Activated T-helper 1 cell treated with anti-CD3 and anti-CD28 coated beads, Interleukin-2, amount 50 U/mL, for 16 hours (primary cell): ENCODE measurements at places on chromosomes 16 and 17.

- DNase-seq, result no peak
These were observed 4.2 kb upstream of the MAP3K14 start for GRCh38 chr17:45320931-45321461.

GRCh38 chr17:13917634-13918033, 151.7 kb upstream of the COX10 start:
- no peak for DNase-seq

- no peak for DNase-seq
These were observed 202.9 kb upstream of the IRX3 start for GRCh38 chr16:54489225-54490111.

- no peak for DNase-seq
These were observed 4.3 kb upstream of the NTN1 start for GRCh38 chr17:9016941-9017552.

DNA sequence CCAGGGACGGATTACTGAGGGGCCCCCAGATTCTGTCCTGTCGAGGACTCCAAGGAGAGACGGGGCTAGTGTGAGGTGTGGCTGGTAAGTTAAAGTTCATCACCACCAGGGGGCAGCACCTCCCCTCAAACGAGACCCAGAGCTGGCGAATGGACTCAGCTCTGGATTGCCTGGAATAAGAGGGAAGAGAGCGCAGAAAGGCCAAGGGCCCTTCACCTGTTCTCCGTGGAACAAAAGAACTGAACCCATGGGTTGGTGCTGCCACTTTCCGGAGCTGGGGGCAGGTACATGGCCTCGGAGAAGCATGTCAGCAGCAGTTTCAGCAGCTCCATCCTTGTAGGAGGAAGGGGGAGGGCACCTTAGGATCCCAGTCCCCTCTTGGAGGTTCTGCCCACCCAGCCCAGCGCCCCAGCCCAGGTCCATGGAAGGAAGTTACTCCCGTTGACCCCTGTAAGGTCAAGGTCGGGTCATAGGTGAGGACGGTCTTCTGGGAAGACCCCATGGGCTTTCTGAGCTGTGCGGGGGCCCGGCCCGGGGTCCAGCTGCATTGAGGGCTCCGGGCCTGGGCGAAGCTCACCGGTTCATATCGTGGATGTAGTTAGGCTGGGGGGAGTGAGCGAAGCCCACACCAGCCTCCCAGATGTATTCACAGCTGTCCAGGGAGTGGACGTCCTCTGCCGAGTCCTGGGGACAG, 10.8 kb downstream of the HID1 start:
- peak; percentile 79 for DNase-seq

GRCh38 chr17:752620-753219, 656 bp upstream of the GEMIN4 start:
- peak; percentile 8 for DNase-seq

- no peak for DNase-seq
These were observed 46.5 kb upstream of the CPNE2 start for GRCh38 chr16:57045694-57046381.

GRCh38 chr16:73717266-73717974, 579.2 kb upstream of the PSMD7 start:
- no peak for DNase-seq

DNA sequence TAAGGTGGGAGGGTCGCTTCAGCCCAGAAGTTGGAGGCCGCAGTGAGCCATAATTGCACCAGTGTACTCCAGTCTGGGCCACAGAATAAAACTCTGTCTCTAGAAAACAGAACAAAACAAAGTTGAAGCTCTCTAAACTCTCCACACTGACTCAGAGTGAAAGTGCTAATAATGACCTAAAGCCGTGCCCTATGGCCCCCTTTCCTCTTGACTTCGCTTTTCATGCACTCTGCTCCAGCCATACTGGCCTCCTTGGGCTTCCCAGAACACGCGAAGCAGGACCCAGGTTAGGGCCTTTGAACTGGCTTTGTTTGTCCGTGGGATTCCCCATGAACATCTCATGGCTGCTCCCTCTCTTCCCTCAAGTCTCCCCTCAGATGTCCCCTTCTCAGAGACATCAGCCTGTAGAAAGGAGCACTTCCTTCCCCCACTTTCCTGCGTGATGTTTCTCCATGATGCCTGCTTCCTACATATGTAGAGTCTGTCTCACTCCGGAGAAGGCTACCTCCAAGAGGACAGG, 18.6 kb upstream of the SPN start:
- no peak for DNase-seq

- no peak for DNase-seq
These were observed 985.0 kb upstream of the GOT2 start for GRCh38 chr16:59719121-59719520.

DNA sequence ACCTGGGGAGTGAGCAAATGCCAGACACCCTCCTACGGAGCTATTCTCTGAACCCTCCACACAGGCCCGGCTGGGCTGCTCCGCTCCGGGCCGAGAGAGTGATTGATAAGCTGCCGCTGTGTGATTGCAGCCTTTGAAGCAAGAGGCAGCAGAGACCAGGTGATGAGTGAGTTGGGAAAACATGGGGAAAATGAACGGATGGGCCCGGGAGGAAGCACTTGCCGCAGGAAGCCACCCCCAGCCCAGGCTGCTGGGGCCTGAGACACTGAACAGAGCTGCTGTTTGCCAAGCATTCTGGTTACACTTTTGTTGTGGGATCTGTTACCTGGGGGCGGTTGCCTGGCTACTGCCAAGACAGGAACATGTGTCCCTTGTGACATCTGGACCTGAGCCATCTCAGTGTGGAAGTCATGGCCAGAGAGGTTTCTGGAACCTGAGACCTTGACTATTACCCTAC, 46.4 kb upstream of the KLHDC4 start:
- DNase-seq, result no peak

DNA sequence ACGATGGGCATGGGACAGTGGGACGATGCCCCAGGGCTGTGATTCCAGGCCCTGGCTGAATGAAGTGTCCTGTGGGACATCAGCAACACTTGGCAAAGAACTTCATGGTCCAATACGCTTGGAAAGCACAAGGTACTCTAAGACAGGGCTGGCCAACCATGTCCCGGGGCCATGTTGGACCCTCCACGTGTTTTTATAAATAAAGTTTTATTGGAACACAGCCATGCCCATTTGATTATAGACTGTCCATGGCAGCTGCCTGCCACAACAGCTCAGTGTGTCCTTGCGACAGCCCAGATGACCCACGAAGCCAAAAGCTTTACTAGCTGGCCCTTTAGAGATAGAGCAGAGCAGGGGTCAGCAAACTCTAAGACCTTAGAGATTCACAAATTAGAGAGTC, 282.1 kb downstream of the C16orf95 start:
- no peak for DNase-seq

GRCh38 chr16:87445486-87445885, 47.3 kb downstream of the ZCCHC14 start:
- DNase-seq, result no peak

DNA sequence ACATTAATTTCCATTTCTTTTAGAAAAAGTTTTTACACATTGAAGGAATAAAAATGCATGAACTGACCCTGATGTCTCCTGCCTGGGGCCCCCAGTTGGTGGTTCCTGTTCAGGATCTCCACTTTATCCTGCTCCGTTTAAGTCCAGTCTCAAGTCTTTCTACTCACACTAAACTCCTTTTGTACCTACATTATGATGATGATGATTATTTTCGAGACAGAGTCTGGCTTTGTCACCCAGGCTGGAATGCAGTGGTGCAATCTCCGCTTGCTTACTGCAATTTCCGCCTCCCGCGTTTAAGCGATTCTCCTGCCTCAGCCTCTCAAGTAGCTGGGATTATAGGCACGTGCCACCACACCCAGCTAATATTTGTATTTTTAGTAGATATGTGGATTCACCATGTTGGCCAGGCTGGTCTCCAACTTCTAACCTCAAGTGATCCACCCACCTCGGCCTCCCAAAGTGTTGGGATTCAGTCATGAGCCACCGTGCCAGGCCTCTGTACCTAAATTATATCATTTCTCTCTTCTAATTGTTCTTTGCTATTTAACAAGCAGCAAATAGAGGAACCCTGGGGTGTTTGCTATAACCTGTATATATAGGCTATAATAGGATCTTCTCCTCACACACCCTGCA, 2.2 kb upstream of the FOXK2 start:
- no peak for DNase-seq

DNA sequence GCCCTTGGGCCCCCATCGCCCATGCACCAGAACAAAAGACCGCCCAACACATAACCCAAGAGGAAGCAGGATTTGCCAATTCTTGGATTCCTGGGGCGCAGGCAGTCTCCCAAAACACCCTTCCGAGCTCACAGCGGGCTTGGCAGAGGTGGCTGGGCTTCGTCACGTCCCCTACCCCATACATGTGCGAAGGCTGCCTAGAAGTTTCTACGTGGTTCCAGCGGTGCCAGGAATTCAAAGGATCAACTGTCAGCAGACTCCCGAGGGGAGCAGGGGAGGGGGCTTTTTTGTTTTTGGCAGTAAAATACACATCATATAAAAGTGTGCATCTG, 80.8 kb upstream of the PLCG2 start:
- no peak for DNase-seq

DNA sequence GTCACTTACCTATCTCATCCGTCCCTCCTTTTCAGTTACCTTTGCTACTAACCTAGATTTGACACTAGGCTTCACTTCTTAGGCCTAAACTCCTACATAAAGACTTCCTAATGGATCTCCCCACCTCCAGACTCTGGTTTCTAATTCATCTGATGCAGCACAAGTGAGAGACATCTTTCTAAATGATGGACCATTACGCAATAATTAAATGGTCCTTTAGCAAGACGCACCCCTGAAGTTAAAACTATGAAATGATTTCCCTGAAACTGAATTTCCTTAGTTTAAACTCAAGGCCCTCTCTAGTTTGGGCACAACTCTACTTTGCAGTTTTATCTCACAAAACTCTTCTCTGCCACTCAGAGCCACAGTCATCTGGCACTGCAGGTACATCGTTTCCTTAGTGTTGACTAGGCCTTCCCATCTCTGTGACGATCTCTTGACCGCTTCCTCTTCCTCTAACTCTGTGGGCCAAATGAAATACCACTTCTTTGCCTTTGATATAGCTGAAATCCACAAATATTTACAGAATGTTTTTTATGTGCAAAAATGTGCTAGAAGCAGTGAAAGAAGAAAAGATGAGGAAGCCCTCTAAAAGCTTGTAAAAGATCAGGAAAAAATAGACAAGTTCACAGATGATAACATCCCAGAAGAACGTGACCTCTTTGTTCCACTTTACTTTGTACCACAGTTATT, 3.3 kb downstream of the SYNRG start:
- DNase-seq, result no peak

- no peak for DNase-seq
These were observed 10.5 kb downstream of the ZBTB4 start for GRCh38 chr17:7468804-7469389.

DNA sequence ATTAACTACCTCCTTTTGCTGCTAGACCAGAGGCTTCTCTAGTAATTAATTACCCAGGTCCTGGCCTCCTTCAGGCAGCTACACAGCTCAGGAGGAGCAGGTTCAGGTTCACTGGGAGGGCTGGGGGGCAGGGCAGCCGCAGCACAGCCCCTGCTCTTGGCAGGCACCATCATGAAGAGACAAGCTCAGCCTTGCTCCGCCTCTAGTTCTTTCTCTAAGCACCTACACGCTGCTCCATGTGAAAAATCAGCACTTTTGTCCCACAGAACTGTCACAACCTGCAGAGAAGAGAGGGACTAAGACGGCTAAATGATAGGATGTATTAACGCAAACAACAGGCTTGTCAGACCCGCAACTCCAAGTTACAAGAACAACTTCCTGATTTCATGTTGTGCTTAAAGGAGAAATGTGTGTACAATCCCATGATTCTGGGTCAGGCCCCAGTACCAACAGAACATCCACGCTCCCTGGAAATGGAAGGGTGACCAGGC, 53.4 kb downstream of the GRB2 start:
- DNase-seq, result no peak

DNA sequence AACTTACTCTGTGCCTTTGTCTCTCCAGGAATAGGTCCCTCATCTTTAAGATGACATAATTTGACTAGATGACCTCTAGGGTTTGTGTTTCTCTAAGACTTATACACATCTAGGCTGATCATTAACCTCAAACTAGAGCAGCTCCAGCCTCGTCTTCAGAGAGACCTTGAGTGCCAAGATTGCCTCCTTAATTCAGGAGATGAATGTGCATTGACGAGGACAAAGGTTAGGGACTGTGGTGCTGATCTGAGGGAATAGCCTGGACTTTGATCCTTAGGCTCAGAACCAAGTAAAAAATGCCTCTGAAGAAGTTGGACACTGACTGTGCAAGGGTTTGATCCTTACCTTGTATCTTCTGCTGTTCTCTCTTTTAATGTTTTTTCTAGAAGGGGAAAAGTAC, 17.2 kb upstream of the ASIC2 start:
- no peak for DNase-seq

DNA sequence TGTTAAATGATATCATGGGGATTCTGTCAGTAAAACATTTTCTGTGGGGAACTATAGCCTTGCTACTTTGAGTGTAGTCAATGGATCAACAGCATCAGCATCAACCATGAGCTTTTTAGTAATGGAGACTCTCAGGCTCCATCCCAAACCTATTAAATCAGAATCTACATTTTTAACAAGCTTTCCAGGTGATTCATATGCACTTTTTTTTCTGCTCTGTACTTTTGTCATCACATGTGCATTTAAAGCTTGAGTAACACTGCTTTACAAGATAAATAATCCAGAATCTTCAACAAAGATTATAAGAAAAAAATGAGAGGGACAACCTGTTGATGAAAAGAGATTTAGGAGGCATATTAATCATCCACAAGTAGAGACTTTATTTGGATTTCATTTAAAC, 23.5 kb downstream of the NUP93 start:
- DNase-seq, result no peak

GRCh38 chr17:51050291-51051033, 70.2 kb downstream of the SPAG9 start:
- no peak for DNase-seq

DNA sequence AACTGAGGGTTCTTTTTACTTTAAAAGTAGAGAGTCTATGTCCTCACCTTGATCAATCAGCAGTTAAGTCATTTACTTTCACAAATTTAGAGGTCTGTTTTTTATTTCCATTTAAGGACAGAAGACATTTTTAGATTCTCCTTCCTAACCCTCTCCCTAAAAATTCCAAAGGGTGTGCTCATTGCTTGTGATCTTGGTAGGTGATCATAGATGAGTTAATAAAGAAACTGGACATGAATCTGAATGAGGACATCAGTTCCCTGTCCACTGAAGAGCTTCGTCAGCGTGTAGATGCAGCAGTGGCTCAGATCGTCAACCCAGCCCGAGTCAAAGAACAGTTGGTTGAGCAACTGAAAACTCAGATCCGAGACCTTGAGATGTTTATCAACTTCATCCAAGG, 8.8 kb downstream of the RUNDC1 start:
- no peak for DNase-seq

DNA sequence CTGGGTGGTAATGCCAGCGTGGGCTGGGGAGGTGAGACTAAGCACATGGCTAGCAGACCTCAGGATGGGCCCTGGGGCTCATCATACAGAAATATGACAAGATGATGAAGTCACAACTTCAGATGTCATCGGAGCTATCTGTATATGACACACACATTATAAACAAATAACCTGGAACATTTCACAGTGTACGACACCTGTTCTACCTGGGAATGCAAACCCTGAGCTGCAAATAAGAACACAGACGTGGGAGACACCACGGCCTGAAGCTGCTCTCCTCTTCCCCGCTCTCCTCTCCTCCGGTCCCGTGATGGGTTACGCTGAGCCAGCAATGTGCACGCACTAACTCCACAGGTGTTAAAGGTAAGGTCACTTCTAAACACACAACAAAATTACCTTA, 4.9 kb downstream of the PLD6 start:
- DNase-seq, result no peak
